ENCODE measurements at places on chromosomes 5 and 9.

GRCh38 chr9:6502399-6502798, 89.4 kb downstream of the UHRF2 start:
- no peak for DNase-seq

DNA sequence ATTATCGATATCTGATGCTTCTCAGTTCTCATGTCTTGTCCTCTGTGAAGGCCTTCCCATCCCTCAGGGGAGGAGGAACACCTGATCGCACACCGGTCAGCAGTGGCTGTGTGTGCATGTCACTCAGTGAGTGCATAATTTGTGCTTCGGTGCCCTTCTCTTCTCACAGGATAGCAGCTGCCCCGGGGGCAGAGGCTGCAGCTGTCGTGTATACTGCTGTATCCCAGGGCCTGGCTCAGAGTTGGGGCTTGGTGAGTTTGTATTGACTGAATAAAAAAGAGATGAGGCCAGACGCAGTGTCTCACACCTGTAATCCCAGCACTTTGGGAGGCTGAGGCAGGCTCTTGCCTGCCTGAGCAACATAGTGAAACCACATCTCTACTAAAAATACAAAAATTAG, 49.7 kb upstream of the NCS1 start:
- DNase-seq: no peak

DNA sequence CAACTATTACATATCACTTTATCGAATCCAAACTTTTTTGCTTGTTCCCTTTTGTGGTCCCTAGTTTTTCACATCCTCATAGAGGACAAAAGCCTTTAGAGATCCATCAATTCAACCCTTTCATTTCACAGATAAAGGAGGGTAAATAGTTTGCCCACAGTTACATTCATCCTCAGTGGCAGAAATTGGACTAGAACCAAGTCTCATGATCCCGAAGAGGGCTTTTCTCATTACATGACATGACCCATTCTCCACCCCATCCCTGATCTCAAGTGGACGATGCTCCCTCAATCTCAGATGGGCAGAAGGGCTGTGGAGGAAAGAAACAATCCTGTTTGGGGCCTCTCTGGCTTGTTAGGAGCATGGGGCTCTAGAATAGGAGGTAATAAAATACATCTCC, 23.1 kb downstream of the TICAM2 start:
- no peak for DNase-seq

- no peak for DNase-seq
These were observed 181.3 kb downstream of the CAVIN4 start for GRCh38 chr9:100759215-100759614.

DNA sequence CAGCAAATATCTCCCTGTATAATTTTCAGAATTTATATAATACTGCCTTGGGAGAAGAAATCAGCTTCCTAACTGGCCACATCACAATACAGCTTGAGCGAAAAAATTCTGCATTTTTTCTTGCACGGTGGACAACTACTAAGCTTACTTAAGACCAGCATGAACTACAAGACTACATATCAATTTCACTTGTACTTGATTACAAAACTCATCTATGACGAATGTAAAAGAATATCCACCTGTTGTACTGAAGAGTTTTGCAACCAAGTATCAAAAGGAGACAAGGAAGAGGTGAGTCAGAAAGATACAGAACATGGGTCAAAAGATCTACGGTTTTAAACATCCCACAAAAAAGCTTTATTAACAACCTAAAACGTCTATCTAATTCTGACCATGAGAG, 279.4 kb downstream of the BNC2 start:
- DNase-seq: no peak

DNA sequence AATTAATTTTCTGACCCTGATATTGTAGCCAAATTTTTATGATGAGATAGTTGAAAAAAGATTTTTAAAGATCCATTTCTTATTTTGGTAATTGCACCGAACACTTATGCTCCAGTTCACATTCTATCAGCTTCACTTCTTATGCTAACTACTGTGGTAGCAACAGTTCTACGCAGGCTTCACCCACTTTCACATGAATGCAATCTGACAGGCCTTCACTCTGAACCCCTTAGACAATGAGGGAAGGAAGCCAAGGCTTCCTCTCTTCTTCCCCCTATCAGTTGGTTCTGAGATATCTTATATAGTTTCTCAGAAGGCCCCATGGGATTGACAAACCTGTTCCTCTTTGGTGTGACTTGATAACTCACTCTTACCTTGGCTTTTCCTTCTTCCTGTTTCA, 185.8 kb downstream of the CETN3 start:
- no peak for DNase-seq
